ENCODE measurements at places on chromosomes 12 and 14. TPM values are rescaled to one million over a fixed set of nuclear protein-coding genes. Genes with fewer than 3 reads are reported as not detected.

Gene CCDC60
- not detected for polyA plus RNA-seq

Gene CLEC4C
- not detected for polyA plus RNA-seq

Gene ATXN2
- polyA plus RNA-seq, result 66.4 TPM

Gene FGD4
- polyA plus RNA-seq, result 16.3 TPM

DNA sequence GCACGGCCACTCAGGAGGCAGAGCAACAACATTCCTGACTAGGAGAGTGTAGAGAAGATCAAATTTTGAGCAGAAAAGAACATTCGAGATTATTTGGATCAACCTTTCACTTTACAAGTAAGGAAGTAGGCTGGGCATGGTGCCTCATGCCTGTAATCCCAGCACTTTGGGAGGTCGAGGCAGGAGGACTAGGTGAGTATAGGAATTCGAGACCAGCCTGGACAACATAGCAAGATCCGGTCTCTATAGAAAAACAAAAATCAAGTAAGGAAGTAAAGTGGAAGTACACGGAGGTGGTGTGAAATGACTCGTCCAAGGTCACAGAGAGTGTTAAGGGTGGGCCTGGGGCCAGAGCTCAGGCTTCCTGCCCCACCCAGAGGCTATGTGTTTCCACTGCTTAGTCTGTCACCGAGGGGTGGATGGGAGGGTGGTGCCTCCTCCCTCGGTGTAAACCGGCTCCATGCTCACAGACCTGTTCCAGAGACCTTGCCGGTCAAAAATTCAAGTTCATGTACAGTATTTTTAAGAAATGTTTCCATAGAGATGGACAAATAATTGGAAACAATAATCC is 51.9 kb downstream of the MAP1LC3B2 start:
- no peak for DNase-seq

- no peak for DNase-seq
Observed at GRCh38 chr12:117013726-117014125, 85.5 kb downstream of the TESC start.

- DNase-seq, result no peak
Observed at GRCh38 chr14:91318911-91319310, 74.4 kb upstream of the GPR68 start.

- DNase-seq, result no peak
Observed at GRCh38 chr14:67653651-67654280, 20.7 kb downstream of the VTI1B start.

- DNase-seq, result no peak
Observed at GRCh38 chr14:29454026-29454693, 473.5 kb downstream of the PRKD1 start.

Data from right renal cortex interstitium (tissue), 3 donors.